ENCODE measurements at places on chromosomes 4 and X.

GRCh38 chr4:77662396-77662795 is 56.8 kb downstream of the CXCL13 start:
- DNase-seq, result peak; percentile 96

- DNase-seq, result no peak
Measured at GRCh38 chr4:152460488-152460887, 75.4 kb downstream of the FBXW7 start.

- DNase-seq, result no peak
Measured at GRCh38 chrX:39161611-39162255, 360.5 kb downstream of the MID1IP1 start.

DNA sequence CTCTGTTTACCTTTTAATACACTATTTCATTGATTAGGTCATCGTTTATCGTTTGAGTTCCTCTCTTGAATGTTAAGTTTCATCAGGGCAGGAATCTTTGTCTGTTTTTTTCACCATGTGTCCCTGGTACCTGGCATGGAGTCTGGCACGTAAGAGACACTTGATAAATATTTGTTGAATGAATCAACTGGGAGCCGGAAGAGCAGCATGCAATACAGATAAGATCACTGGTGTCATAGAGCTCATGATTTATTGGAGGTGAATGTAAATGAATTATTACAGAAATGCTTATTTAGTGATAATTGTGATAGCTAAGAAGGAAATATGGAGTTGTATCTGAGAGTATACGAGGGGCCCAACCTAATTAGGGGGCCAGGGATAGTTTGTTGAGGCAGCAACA is 62.8 kb downstream of the UCHL1 start:
- DNase-seq, result peak; percentile 63

- DNase-seq, result no peak
Measured at GRCh38 chrX:13827298-13828090, 10.6 kb upstream of the GPM6B start.

- no peak for DNase-seq
Measured at GRCh38 chrX:49066690-49067089, 7.1 kb downstream of the PRAF2 start.

- DNase-seq, result no peak
Measured at GRCh38 chr4:142150483-142150882, 514.1 kb downstream of the IL15 start.

DNA sequence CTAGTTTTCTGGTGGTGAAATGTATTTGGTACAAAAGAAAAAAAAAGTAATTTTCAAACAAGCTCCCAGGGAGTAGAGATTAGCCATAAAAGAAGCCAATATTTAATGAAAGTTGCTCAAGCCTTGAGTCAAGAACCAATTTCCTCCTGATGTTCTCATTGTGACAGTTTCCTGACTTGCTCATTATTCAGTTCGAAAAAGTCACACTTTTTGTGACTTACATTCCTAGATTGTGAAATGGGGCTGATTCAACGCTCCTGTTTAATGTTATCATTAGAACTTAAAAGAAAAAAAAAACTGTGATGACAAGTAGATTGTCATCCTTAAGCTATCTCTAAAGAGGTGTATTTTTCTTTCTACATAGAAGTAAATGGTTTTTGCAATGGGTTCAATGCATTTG is 122.6 kb upstream of the BMPR1B start:
- DNase-seq, result no peak

DNA sequence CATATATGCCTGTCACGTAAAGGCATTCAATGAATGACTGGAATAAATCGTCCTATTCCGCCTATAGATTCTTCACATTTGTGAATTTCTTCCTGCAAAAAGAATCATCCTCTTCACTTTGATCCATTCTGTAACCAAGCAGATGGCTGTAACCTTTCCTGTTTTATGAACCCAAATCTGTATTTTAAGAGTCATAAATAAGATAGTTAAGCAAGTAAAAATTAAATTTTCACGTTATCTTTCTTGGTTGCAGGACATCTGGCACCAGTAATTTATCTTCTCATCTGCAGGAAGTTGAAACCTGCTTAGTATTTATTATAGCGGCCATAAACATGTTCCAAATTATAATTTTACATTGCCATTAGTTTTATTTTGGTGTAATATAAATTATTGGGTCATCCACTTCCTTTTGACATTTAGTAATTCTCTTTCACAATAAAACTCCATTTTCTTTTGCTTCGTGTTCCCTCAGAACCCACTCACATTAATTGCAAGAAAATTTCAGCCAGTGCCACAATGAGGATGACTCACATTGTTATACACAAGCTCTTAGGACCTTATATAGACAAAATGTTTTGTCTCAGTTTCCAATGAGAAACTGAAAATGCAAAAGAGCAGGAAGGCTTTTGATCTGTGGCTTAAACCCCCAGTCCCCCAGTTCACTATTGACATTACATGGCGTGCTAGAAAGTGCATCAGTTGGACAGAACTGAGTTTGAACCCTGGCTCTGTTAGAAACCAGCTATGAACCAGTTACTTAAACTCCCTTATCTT is 51.1 kb downstream of the TMEM156 start:
- DNase-seq, result no peak

DNA sequence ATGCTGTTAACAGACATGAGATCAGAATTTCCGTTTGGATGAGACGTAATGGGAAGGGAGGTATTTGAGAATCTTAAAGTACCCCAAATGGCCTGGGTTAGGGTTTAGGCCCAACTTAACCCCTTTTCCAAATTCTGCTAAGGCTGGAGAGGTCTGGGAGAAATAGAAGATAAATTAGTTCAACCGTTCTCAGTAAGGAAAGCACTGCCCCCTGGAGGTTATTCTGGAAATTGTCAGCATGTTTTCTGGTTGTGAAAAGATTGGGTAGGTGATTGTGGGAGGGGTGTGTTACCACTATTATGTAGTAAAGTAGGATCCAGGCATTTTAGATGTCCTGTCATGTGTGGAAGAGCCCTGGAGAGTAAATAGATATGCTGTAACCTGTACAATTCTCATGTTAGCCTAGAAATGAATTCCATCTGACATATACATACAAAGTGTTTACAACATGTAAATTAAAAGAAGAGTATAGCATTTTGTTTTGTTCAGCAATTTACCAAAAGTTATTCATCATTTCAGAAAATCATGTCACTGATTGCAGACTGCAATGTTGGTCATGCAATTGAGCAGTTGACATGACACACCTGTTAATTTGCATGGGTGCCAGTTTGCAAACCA is 26.8 kb upstream of the GRXCR1 start:
- DNase-seq, result peak; percentile 55

DNA sequence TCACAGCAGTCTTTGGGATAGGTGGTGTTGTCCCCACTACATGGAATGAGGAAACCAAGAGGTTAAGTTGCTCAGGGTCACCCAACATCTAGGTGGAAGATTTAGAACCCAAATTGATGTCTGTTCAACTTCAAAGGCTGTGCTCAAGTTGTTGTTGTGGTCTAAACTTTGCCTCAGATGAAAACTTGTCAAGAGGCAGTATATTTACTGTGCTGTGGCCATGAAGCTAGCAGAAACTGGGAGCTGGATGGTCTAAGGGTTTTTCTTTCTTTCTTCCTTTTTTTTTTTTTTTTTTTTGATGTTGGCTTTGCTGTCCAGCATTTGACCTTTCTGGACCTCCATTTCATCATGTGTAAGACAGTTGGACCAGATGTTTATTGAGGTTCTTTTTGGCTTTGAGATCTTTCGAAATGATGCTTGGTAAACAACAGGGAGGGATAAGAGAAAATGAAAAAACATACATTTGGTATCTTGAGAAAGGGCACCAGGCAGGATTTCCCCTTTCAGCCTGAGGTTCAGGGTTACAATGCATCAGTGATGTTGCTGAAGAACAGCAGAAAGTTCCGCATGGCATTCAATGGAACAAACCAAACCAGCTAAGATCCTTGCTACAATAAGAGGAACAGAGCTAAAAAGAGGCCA is 166.2 kb upstream of the RPS6KA3 start:
- DNase-seq, result no peak

DNA sequence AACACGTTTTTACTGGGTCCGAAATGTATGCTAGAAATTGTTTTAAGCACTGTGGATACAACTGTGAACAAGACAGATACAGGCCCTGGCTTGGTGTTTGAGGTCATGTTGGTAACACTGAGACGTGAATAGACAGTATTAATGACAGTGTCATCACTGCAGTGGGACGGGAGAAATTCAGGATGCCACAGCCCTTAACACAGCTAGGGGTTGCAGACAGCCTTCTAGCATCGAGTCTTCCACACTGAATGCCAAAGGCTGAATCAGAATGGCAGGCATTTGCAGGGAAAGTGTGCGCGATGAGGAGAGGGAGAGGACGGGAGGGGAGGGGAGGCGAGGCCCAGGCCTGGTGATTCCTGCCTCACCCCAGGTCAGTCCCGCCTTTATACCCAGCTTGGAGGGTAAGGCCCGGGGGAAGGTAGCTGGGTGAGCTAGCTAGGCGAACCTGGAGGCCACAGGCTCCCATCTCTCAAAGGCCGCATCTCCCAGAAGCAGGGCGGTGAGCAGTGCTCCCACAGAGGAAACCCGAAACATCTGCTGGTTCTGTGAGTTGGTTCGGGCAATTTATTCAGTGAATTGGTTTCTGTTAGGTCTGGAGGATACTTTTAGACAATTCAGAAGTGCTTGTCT is 44.1 kb upstream of the CLDN24 start:
- DNase-seq, result no peak

- no peak for DNase-seq
Measured at GRCh38 chr4:107744532-107744931, 24.5 kb upstream of the PAPSS1 start.

- DNase-seq, result no peak
Measured at GRCh38 chr4:3317656-3318211, 24.9 kb downstream of the RGS12 start.

DNA sequence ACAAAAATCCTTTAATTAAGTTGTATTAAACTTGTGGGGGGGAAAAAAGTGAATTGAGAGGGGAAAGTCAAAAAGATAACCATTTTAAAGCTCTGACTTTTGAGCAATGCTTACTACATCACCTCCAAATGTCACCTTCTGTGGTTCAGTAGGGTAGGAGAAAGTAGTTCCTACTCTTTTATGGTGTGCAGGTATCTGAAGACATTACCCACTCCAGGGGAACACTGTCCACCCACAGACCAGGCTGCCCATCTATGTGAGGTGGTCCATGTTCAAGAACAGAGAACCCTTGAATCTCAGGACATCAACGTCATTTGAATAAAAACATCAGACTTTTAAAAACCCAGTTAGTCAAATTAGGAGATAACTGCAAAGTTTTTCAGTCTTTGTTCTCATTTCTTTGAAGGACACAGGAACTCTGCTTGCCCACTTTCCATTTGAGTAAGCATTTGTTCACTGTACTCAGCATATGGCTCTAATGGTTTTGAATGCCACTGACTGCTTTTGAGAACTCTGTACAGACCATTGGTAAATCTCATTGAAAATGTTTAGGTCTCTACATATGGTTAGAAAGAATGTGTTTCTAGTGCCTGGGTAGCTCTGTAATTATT is 18.4 kb downstream of the NMU start:
- no peak for DNase-seq

DNA sequence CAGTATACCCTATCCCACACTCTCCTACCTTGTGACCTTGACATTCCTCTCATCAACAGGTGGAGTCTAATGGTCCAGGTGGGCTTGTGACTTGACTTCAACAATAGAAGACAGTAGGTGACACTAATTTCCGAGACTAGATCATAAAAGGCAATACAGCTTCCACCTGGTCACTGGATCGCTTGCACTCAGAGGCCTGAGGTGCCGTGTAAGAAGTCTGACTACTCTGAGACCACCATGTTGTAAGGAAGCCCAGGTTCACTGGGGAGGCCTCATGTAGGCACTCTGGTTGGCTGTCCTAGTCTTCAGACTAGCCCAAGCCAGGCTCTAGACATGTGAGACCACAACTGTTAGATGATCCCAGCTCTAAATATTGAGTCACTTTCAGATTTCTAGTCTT is 370.4 kb downstream of the MID1IP1 start:
- DNase-seq, result no peak

DNA sequence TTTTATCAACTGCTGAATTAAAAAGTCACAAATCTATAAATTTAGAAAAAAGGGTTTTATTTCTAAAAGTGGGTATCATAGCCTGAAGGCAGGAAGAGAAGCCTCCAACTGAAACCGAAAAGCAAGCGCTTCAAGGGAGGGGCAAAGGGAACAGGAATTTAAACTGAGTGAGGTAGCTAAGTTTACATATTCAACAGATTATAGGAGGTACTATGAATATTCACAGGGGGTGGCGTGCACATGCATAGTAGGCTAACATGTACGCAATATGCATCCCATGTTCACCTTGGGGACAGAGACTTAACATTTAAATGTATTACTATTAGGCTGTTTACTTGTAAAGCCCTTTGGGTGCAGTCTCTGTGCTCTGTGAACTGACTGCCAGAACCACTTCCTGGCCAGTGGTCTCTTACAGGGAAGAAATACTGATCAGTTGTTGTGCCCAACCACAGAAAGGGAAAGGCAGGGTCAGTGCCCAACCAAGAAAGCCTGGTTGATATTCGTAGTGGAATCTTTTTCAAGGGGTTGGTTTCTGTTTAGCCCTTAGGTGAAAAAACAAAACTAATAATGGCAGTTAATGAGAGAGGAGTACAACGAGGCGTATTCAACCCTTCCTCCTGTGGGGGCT is 168.7 kb upstream of the GALNTL6 start:
- no peak for DNase-seq

GRCh38 chr4:173182403-173182802 is 13.8 kb downstream of the GALNT7 start:
- DNase-seq, result no peak

DNA sequence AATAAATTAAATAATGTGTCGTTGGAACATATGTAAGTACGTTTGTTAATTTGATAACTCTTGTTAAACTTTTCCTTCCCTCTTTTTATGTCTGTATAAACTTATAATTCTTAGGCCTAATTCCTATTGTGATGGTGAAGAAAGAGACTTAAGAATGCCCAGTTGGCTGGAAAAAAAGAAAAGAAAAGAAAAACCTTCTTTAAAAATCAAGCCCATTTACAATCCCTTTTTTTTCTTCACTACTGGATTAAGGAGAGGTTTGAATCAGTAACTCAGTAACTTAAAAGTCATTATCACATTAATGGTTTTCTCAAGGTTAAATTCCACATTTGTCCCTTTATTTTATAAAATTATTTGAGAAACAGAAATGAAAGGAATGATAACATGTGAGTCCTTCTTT is 253.3 kb upstream of the MAGEB2 start:
- DNase-seq, result no peak

GRCh38 chr4:108166038-108166437 is 2.7 kb downstream of the LEF1 start:
- DNase-seq, result no peak

- peak; percentile 63 for DNase-seq
Measured at GRCh38 chrX:15497865-15498264, 2.7 kb upstream of the BMX start.

DNA sequence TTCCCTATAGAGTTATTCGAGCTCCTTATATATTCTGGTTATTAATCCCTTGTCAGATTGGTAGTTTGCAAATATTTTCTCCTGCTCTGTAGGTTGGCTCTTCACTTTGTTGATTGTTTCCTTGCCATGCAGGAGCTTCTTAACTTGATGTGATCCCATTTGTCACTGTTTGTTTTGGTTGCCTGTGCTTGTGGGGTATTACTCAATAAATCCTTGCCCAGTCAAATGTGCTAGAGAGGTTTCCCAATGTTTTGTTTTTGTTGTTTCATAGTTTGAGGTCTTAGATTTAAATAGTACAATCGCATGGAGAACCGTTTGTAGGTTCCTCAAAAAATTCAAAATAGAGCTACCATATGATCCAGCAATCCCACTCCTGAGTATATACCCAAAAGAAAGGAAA is 2.3 kb upstream of the SYTL5 start:
- no peak for DNase-seq

GRCh38 chr4:119231491-119231890 is 19.0 kb downstream of the USP53 start:
- no peak for DNase-seq
